ENCODE measurements at places on chromosomes 3 and 15. TPM values are rescaled to one million over a fixed set of nuclear protein-coding genes. Genes with fewer than 3 reads are reported as not detected.
A peak's percentile ranks its signal among the peaks of the same experiment; 100 is the strongest.

DNA sequence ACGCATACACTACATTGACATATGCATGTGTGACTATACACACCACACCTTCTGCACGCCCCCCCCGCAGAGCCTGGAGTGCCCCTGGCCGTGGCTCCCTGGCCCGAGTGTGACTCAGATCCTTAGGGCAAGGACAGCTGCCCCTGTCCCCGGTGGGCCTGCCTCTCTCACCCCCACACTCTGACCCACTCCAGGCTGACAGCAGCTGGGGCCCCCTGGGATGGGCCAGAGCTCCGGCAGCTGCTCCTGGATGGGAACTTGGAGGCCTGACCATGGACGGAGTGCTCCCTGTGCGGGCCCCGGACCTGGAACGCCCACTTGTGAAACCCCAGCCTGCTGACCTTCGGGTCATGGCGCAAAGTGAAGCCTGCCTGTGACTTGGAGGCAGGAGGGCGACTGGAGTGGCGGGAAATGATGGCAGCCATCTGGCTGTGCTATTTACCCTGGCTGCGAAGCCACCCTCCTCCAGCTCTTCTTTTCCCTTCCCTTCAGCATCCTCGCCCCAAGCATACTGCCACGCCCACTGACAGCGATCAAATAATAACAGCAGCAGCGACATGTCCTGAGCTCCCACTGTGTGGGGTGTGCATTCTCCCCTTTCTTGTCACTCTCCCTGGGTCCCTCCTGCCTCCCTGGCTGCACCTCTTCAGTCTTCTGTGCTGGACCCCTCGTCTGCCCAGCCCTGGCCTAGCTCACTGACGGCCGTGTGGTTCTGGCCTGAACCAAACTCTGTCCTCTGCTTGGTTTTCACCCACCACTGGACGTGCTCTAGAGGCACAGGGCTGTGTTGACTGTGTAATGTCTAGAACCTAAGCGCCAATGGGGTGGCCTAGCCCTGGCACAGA lies 90.7 kb upstream of the MEF2A start:
- H3K4me1 ChIP-seq, result peaks cover 18% of the 10 kb centered on the region
- DNase-seq, result no peak
- no peaks in the 10 kb centered on the region for H3K27me3 ChIP-seq
- H3K4me3 ChIP-seq, result no peak overlapping the region

GRCh38 chr15:38247336-38247735 lies 5.3 kb upstream of the SPRED1 start:
- H3K4me3 ChIP-seq, result no peak overlapping the region
- no peaks in the 10 kb centered on the region for H3K36me3 ChIP-seq
- H3K4me1 ChIP-seq, result peaks cover 12% of the 10 kb centered on the region
- no peaks in the 10 kb centered on the region for H3K27me3 ChIP-seq
- H3K27ac ChIP-seq, result no peak overlapping the region

DNA sequence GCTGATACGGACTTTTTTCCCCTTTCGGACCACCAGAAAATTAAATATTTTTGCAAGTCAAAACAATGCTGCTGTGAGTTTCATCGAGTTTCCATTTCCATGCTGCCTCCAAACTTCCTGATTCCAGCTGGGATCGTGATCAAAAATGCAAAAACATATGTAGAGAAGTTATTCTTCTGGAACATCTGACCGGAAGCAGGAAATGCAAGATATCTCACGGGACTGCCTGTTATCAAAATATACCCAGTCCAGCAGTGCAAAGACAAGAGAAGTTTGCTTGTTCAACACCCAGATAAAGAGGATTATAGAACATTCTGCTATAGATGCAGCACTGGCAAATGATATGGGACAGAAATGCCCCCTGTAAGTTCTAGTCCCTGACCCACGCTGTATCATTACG lies 726.7 kb upstream of the NR2F2 start:
- DNase-seq, result no peak
- H3K27me3 ChIP-seq, result no peaks in the 10 kb centered on the region
- H3K4me1 ChIP-seq, result peaks cover 10% of the 10 kb centered on the region
- H3K27ac ChIP-seq, result no peak overlapping the region
- H3K36me3 ChIP-seq, result no peaks in the 10 kb centered on the region

DNA sequence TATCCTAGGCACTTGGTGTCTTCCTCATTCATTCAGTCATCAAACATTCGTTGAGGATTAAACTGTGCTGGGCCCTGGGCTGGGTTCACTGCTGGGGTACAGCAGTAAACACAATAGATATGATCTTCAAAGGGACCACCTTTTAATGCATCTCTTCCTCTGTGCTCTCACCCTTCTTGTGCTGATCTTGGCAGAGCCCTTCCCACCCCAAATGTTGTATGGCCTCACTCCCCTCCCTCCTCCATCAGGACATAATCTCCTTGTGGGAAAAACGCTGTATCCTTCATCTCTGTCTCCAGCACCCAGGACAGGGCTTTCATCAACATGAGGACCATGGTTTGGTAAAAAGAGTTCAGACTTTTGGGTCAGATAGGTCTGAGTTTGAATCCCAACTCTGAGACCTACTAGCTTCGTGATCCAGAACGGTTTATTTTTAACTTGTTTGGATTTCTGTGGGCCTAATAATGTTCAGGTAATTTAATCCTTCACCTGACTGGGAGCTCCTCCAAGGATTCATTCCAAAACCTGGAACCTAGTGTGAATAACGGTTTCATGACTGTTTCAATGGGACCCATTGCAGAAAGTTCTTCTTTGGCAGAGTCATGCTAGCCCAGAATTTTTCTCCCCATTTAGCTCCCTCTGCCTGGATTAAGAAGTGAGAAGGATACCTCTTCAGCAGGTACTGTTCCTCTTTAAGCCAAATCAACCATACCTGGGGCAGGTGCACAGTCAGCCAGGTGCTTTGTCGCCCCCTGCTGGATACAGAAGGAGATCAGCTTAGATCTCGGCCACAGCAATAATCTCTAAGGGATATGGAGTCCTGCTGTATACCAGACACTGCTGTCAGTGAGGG lies 5.2 kb upstream of the WNT7A start:
- H3K27ac ChIP-seq, result no peak overlapping the region
- H3K27me3 ChIP-seq, result peaks cover 18% of the 10 kb centered on the region
- H3K4me1 ChIP-seq, result no peaks in the 10 kb centered on the region
- H3K36me3 ChIP-seq, result no peaks in the 10 kb centered on the region
- H3K4me3 ChIP-seq, result no peak overlapping the region

- H3K4me3 ChIP-seq, result no peak overlapping the region
- no peak for DNase-seq
- no peak overlapping the region for H3K27ac ChIP-seq
- H3K4me1 ChIP-seq, result peaks cover 12% of the 10 kb centered on the region
- no peaks in the 10 kb centered on the region for H3K27me3 ChIP-seq
These were observed 23.2 kb downstream of the CYFIP1 start for GRCh38 chr15:22956978-22957260.

- peaks cover 17% of the 10 kb centered on the region for H3K36me3 ChIP-seq
- H3K27ac ChIP-seq, result peak overlapping the region; percentile 89
- H3K4me3 ChIP-seq, result peak overlapping the region; percentile 87
- DNase-seq, result peak; percentile 80
- no peaks in the 10 kb centered on the region for H3K27me3 ChIP-seq
- H3K4me1 ChIP-seq, result peaks cover 36% of the 10 kb centered on the region
These were observed 2.7 kb downstream of the FOXP1 start for GRCh38 chr3:71580636-71581456.

DNA sequence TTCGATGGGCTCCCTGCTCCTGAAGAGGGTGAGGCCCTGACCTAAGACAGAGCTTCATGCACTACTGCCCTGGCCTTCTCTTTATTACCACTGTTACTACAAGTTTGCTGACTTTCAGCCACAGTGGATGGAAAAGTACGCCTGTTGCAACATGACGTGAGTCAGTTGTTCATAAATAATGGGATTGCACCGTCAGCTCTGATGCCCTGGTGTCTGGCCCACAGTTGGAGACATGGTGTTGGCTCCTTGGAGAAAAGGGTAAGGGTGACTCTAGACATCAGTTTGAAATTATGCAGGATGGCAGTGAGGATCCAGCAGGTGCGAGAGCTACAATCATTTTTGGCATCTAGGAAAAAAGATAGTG lies 5.5 kb downstream of the PAQR5 start:
- no peak overlapping the region for H3K4me3 ChIP-seq
- peak overlapping the region; percentile 60 for H3K27ac ChIP-seq
- H3K4me1 ChIP-seq, result peaks cover 31% of the 10 kb centered on the region
- peaks cover 4% of the 10 kb centered on the region for H3K27me3 ChIP-seq

DNA sequence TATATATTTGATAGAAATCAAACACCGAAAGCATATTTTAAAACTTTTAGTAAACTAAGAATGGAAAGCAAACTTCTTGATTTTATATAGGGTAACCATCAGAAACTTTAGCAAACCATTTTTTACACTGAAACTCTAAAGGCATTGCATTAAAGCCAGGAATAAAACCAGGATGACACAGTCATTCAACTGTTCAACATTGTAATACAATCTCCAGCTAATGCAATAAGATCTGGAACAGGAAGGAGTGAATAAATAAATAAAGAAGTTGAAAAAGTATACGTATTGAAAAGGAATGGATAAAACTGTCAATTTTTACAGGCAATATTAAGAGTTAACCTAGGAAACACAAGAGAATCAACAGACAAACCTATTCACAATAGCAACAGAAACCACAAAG lies 181.9 kb upstream of the TTC14 start:
- DNase-seq, result no peak
- peak overlapping the region; percentile 61 for H3K27ac ChIP-seq
- H3K36me3 ChIP-seq, result no peaks in the 10 kb centered on the region
- no peaks in the 10 kb centered on the region for H3K27me3 ChIP-seq

DNA sequence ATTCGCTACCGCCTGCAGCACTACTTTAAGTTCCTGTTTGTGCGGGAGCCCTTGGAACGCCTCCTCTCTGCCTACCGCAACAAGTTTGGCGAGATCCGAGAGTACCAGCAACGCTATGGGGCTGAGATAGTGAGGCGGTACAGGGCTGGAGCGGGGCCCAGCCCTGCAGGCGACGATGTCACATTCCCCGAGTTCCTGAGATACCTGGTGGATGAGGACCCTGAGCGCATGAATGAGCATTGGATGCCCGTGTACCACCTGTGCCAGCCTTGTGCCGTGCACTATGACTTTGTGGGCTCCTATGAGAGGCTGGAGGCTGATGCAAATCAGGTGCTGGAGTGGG lies 995 bp downstream of the CHST14 start:
- no peaks in the 10 kb centered on the region for H3K36me3 ChIP-seq
- peak overlapping the region; percentile 81 for H3K4me3 ChIP-seq
- no peak overlapping the region for H3K27ac ChIP-seq
- H3K27me3 ChIP-seq, result no peaks in the 10 kb centered on the region
- no peak for DNase-seq

DNA sequence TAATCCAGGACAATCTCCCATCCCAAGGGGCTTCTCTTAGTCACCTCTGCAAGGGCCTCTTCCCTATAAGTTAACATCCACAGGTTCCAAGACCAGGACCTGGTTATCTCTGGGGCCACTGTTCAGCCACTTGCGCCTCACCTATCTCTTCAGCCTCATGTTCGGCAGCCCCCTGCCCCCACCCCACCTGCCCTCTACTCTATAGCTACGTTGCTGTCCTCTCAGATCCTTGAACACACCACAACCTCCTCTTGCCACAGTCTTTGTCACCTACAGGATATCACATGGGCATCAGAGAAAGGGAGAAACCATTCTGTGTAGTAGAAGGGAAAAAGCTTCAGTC lies 33.9 kb downstream of the SLC41A3 start:
- no peaks in the 10 kb centered on the region for H3K36me3 ChIP-seq
- H3K4me3 ChIP-seq, result no peak overlapping the region
- peak; percentile 49 for DNase-seq

Gene SCN11A
- under 0.01 TPM for total RNA-seq

Gene ZNF662
- 4.0 TPM for total RNA-seq

Gene INKA1
- total RNA-seq, result 6.5 TPM

Data from osteoblast (primary cell).